ENCODE measurements at places on chromosomes 11 and 22.

DNA sequence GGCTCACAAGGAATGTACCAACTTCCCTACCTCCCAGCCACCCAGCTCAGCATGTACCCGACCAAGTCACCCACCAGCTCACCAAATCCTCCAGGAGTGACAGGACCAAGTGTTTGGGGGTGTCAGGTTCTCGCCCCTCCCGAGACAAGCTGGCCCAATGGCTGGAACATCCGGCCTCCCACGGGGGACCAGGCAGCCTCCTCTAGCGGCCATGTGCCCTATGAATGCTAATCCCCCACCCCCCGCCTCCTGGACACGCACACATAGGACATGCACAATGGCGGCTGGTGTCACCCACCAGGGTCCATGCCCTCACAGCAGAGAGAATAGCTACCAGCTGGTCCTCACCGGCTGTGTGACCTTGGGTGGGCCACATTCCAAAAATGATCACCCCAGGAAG, 151.0 kb downstream of the MN1 start:
- no peak for DNase-seq

GRCh38 chr11:47348859-47349258, 3.6 kb downstream of the MYBPC3 start:
- DNase-seq: peak; percentile 56

GRCh38 chr11:36012455-36012854, 68.6 kb downstream of the LDLRAD3 start:
- DNase-seq: no peak

DNA sequence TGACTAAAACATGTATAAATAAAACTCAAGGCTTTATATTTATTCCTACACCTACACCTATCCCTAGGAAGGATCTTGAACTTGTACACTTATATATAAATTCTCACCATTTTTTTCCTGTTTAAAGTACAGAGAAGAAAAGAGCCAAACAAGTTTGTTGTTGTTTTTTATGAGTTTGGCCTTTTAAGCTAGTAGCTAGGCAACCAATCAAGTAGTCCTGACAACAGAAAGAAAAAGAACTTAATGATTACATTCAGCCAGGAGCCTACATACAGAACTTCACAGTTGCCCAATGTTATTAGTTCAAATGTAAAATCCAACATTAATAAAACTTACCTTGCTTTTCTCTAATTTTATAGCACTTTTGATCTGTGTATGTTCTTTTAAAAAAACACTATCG, 316.2 kb downstream of the SOX6 start:
- no peak for DNase-seq

DNA sequence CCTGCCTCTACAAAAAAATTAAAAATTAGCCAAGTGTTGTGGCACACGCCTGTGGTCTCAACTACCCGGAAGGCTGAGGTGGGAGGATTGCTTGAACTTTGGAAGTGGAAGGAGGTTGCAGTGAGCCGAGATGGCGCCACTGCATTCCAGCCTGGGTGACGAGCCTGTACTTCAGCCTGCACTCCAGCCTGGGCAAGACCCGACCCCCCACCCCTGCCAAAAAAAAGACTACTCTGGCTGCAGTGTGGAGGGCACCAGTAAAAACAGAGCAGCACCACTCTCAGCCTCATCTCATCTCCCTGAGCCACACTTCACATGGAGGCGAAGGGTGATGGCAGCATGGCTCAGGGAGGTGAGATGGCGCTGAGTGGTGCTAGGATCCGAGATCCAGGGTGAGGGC, 50.3 kb upstream of the THY1 start:
- DNase-seq: no peak

Data from AG08396 (cell line).